Colonic mucosa (tissue), 4 donors: ENCODE measurements at places on chromosomes 5 and 9.

DNA sequence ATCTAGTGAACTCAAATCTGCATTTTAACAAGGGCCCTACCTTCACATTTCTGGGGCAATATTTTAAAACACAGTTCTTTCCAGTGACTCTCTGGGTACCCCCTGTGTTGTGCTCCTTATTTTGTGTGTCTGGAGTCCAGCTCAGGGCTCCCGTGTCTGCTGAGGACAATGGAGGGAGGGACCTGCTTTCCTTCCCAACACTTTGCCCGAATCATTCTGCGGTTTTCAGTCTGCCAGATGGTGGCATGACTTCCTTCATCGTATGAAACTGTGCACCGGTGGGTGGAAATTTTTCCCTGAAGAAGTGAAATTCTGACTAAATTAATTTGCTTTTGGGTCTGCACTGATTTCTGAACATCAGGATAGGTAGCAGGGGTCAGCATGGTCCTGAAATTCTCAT is 153.6 kb upstream of the CD180 start:
- DNase-seq, result no peak

- no peak for DNase-seq
These were observed 3.5 kb downstream of the DBN1 start for GRCh38 chr5:177469750-177470525.

DNA sequence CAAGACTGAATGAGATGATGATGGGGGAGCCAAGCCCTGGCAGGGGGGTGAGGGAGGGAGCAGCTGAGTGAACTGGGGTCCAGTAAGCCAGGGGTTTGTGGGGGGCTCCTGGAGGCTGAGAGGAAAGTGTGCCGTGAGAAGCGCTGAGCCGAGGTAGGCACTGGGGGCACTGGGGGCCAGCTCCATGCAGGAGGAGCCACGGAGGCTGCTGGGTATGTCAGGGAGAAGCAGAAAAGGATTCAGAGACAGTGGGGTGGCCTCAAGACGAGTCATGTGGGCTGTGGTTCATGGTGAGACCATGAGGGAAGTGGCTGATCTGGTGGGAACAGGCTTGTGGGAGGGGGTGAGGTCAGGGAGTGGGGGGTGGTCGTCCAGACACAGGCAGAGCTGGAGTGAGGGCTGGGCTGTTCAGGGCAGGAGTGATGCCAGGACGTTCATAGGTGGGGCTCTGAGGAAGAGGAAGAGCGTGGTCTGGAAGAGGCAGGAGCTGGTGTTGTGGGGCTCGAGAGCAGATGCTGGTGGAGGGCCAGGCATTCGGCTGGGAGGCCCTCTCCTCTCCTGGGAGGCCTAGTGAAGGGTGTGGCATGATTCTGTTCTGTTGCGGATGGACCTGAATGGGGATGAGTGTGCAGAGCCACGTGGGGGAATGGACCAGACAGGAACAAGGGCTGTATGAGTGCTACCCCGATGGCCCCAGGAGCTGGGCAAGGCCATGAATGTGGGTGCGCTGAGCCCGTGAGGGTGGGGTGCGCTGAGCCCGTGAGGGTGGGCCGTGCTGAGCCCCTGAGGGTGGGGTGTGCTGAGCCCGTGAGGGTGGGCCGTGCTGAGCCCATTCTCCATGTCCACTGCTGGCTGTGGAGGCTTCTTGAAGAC is 92.7 kb upstream of the CACNA1B start:
- no peak for DNase-seq

GRCh38 chr5:132437604-132438266 is 52.8 kb downstream of the IRF1 start:
- peak; percentile 78 for DNase-seq

- no peak for DNase-seq
These were observed 103.3 kb upstream of the ADAMTS19 start for GRCh38 chr5:129356846-129357245.

DNA sequence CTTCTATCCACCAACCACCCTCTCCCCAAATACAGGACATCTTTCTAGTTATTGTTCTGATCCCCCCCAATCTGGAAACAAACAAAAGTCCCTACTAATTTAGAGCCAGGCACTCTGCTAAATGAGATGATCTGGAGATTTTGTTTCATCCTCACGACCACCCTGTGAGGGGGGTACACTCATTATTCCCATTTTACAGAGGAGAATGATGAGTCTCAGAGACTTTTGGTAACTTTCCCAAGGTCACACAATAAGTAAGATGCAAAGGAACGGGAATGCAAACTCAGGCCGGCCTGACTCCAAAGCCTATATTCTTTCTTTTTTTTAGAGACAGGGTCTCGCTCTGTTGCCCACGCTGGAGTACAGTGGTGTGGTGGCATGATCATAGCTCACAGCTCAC is 9.4 kb downstream of the PDGFRB start:
- DNase-seq, result no peak

DNA sequence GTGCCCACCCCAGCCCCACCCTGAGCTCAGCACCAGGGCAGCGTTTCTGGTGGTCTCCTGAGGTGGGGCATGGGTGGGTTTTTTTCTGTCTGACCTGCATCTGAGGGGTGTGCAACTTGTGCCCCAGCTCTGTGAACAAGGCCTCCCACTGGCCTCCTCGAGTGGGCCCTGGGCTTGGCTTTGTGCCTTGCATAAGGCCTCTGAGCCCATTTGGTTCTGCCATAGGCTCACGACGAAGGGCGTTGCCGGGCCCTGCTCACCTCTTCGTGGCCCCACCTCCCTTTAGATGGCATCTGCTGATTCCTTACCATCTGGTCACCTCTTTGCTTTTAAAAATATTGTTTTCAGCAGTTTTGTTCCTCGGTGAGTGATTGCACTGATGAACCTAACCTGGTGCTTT is 127.1 kb upstream of the COL5A1 start:
- no peak for DNase-seq

GRCh38 chr9:83247732-83248131 is 184.8 kb upstream of the RASEF start:
- DNase-seq, result no peak

DNA sequence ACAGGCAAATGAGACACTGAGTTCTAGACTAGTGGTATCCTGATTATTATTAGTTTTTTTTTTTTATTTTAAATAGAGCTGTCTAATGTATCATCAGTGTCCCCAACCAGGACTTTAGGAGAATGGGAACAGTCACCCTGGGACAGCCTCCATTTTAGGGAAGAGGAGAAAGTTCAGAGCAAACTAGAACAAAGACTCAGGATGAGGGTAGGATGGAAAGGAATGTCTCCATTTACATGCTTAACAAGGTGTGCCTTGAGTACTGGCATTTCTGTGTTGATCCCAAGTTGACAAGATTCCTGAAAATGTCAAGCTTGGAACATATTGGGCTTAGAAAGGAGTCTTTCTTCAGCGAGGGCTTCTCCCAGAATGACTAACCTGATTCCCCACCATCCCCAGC is 223.5 kb downstream of the ARRDC3 start:
- DNase-seq, result no peak
